Substantia nigra (tissue), 51 donors: ENCODE measurements at places on chromosomes 7 and 10.

DNA sequence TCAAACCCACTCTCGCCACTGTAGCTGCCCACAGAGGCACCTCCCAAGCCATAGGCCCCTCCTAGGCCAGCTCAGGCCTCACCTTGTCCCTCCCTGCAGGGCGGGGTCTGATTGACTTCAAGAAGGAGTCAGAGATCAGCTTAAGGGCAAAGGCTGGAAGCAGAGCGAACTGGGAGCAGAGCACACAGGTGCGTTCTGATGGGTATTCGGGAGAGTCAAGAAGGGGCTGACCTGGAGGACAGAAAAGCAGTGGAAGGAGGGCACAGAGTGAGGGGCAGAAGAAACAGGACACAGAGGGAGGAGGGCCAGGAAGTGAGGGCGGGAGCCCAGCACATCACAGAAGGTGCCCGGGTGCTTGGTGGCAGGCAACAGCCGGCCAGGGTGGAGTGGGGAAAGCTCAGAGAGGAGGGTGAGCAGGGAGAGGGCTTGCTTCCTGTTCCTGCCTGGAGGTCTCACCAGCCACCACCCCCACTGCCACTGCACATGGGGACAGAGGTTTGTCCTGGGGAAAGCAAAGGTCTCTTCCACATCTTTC lies at the start of gene AOC1:
TSS of gene AOC1 (plus strand) at position 147 of the 535 bp plus-strand sequence. CDS start 3,954 bp downstream, outside the sequence.
- DNase-seq = no peak

GRCh38 chr7:73622909-73623797 lies 1.2 kb downstream of the MLXIPL start:
- DNase-seq = no peak

- DNase-seq = no peak
Observed at GRCh38 chr10:129727071-129727470, 237.0 kb downstream of the EBF3 start.

DNA sequence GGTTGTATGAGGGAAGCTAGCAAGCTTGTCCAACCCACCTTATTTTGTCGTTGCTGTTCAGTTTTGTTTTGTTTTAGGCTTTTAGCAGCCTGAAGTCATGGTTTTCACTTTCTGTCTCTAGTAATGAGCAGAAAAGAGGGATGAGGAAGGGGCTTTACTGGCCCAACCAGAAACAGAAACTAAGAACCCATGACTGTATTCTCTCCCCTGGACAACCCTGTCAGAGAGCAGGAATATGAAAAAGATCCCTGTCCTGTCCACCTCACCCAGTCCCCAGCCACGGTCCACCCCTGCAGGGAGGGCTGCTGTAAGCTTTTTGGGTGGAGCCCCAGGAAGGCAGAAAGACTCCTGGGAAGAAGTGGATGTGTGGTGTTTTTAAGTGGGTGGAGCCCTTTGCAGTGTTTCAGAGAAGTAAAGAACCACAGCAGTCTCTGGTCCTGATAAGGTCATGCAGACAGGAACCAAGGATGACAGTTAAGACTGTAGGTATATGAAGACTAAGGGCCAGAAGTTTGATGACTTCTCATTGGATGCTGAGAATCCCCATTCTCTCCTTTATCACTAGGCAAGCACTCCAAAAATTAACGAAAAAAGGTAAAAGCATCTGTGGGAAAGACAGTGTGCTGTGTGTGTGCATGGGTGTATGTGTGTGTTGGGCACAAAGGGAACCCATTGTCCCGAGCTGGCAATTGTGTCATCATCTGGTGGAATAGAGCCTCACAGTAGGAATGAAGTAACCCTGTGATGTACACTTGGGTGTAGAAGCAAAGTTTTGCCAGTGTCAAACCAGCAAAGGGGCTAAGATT lies 13.8 kb downstream of the MRPL32 start:
- DNase-seq = no peak

DNA sequence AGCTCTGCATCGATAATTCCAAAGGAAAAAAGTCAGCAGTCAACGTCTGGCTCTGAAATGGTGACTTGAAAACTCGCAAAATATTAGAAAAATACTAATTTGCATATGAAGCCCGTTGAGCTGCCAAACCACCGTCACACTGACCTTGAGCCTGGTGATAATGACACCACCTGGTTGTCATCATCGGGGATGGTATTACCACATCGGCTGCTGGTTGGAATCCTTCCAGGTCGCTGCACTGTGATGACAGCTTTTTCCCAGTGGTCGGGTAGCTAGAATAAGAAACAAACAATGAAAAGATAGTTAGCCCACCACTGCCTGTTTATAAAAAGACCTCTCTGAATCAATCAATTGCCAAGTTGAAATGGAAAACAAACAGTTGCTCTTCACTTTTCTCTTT lies 41.6 kb downstream of the LAMB1 start:
- DNase-seq = no peak

- DNase-seq = no peak
Observed at GRCh38 chr10:68327889-68328786, 3.7 kb upstream of the HNRNPH3 start.

DNA sequence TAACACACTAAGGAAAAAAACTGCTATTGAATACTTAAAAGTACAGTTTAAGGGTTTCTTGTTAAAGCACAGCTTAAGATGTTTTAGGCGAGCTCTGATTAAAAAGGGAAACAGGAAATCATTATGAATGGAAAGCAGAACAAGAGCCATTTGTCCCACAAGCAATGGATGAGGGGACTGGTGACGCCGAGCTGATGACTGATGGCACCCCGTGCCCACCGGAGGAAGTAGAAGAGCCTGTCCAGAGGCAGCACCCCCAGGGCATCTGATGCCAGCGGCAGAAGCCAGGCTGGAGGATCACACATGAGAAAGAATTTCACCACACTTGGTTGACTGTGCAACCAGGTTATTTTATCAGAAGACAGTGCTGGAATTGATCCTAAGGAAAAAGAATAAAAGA lies 15.0 kb upstream of the INSIG1 start:
- no peak for DNase-seq

GRCh38 chr7:50068850-50069551 lies 24.0 kb downstream of the ZPBP start:
- DNase-seq = no peak

GRCh38 chr7:70017357-70017756 lies 419.1 kb downstream of the AUTS2 start:
- DNase-seq = no peak

GRCh38 chr7:20075992-20076820 lies 141.0 kb downstream of the MACC1 start:
- no peak for DNase-seq

DNA sequence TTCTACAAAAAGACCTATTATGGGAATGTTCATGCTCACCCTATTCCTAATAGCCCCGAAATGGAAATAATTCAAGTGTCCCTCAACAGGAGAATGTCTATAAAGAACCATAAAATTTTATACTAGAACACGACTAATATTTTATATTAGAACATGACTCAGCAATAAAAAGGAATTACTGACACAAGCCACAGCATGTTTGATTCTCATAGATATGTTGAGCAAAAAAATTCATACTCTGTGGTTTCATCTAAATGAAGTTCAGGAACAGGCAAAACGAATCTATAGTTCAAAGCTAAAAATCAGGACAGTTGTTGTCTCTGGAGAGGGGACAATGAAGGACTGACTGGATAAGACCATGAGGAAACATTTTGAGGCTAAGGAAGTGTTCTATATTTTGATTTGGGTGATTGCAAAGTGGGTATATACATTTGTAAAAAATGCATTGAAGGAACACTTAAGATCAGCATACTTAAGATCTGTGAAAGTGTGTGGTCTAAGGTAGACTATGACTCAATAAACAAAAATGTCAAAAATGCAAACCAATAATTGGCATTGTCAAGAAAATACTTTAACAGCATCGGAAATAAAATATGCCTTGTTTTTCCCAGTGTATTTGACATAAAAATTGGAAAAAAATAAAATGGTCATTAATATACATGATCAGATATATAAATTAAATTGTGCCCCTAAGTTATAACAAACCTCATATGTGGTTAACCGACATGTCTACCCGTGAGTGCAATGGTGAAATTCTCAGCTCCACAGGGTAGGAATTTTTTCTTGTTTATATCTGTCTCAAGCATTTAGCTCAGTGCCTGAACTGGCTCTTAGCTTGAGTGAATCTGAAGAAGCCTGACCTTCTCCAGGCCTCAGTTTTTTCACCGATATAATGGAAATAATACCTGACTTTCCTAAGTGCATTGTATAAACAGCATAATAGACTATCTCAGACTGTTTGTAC lies 124.9 kb upstream of the CTTNBP2 start:
- no peak for DNase-seq

- DNase-seq = no peak
Observed at GRCh38 chr7:6182993-6183392, 89.4 kb downstream of the CYTH3 start.

DNA sequence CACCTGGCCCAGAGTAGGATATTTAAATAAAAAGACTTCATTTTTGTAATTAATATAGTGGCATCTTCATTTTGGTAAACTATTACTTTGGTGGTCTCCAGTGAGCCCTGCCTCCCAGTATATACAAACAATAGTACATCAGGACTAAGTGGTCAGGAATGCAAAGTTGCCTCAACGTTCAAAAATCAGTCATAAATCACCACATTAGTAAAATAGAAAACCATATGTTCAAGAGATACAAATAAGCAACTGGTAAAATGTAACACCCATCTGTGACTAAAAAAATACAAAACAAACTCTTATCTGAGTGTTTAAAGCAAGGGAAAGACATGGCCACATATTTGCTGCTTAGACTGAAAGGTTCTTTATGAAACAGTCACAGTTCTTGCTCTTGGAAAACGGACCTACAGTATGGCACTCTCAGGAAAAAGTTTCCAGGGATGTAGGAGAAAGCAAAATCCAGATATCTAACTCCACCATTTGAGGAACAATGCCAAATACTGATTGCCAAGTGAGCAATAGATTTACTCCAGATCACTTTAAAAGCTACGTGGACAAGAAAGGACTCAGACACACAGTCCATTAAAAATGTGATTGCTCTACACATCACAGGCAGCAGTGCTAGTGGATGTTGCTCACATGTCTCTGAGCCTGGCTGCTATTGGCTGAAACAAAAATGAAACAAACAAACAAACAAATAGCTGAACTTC lies 15.1 kb upstream of the RHOBTB1 start:
- DNase-seq = no peak

DNA sequence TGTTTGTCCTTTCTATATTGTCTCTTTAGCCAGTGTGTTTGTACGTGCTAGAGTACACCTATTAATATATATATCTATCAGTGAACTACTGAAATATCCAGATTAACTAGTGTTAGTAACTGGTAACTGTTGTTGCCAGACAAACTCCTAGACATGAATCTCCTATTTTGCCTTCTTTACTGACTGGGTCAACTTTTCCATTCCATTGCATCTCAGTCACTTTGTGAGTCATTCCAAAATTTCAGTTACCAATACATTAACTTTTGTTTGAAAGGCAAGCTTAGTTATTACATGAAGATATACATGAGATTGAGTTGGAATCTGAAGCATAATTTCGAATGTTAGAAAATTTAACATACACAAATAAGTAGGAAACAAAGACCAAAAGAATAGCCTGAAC lies 51.4 kb downstream of the BTAF1 start:
- DNase-seq = no peak

DNA sequence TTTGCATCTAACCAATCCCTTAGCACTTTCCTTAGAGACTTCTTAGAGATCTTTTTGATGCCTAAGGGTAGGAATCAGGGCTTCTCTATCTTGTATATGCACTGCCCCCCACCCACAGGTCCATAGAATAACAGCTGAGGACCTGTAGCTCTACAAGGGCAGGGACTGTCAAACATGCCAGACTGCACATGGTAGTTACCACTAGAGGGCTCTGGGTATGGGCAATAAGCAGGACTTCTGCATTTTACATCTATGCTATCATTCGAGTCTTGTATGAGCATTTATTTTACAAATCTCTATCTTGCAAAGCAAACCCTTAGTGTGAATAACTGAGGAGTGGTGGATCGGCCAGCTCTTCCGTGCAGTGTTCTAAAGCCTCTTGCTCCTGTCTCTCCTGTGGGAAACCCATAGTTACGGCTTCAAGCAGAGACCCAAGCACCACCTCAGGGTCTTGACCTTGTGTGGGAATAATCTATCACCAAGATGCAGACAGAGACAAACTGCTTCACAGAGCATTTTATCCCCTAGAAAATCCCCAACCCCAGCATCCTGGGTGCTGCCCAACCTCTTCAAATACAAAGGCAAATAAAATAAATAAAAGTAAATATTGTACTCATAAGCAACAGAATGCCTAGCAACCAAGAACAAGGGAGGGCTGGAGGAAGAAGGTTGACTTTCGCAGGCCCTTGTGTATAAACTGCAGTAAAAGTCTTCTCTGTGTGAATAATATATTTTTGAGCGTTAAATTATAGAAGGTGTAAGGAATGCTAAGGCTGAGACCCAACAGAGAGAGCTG lies 219.3 kb downstream of the WDR11 start:
- DNase-seq = no peak

DNA sequence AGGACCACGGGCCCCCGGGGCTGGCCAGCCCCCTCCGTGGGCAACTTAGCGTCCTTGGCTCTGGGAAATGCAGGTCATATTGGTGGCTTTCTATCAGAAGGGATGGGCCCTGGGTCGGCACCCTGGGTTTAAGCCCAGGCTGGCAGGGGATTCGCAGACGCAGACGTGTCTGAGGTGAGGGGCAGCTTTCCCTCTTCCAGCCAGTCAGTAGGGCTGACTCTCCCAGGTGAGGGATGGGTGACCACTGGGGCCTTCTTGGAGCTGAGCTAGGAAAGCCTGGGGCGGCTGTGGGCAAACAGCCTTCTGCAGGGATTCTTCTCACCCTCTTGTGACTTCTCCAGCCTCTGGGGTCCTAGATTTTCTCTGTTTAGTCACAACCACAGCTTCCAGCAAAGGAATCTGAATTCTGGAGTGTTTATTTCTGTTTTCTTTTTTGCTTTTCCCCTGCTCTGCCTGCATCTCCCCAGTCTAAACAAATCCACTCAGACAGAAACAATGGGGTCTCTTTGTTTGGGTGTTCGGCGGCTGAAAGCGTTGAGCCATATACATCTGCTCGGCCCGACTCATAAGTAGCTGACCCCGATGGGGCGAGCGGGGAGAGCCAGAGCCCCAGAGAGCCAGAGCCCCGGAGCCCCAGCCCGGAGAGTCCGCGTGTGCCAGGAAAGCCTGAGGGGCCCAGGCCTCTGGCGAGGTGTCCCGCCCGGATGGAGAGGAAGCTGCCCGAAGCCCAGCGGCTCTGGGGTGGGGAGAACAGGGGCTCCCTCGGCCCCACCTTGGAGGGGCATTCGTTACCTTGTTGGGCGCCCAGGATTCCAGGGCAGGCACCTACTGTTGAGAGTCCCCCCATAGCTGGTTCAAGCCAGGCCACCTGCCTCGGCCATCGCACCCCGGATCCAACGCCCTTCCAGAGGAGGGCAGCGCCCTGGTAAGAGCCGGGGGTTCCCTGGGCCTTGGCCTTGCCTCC lies 2.0 kb downstream of the MNX1 start:
- no peak for DNase-seq

GRCh38 chr10:49220031-49220430 lies 31.8 kb upstream of the TMEM273 start:
- no peak for DNase-seq
